ENCODE measurements at places on chromosomes 3 and 15.

DNA sequence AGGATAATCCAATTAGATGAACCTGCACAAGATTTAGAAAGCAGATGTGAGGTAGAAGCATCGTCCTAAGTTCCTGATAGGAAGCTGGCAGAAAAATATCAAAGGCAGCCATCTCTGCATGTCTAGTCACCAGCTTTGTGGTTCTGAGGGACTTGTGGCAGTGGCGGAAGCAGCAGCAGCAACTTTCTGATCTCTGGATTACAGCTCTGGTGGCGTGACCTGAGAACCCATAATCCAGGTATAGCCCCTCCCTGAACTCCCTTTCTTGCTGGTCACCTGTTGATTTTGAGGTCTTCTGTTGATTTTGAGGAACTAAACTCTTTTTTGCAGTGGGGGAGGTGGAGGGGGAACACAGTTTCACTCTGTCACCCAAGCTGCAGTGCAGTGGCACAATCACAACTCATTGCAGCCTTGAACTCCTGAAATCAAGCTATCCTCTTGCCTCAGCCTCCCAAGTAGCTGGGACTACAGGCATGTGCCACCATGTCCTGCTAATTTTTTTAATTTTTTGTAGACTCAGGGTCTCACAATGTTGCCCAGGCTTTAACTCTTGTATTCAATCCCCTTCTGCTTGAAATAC is 7.9 kb downstream of the FSIP1 start:
- DNase-seq = no peak

DNA sequence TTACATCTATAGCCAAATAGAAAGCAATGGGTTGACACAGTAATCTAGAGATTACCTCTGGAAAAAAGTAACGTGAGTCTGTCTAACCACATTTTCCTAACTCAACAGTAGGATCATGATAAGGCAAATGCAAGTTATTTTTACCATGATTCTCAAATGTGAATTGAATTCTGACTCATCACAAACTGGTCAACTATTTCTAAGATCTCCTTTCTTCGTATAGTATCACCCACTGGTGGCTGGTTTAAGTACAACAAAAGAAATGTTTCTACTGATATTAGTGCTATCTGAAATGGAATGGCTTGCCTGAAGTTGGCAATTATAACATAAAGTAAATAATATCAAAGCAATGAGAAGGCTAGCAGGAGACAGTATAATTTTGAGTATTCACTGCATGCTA is 102.2 kb downstream of the ABI3BP start:
- DNase-seq = no peak

DNA sequence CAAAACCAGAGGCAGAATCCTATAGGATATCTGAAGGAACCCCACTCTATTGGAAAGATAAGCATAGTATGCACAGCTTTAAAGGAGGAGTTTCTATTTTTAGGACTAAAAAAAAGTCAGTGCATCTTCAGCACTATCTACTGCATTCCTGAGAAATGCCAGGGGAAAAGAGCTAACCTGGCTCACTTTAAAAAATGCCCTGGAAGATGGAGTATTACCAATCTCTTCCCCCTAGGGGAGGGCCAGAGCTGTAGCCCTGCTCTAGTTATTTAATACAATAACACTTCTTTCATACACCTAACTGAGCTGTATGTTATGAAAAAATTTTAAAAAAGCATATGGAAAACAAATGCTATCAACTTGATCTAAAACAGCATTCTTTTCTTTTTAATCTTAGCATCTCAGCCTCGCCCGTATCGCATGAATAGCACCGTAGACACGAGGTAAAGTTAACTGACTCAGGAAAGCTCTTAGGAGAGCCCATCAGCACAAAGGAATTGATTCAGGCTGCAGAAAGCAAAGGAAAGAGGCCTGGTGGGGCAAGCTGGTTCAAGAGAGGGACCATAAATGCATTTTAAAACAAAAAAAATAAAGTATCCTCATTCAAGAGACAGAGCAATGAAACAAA is 50.2 kb downstream of the TGM4 start:
- no peak for DNase-seq

DNA sequence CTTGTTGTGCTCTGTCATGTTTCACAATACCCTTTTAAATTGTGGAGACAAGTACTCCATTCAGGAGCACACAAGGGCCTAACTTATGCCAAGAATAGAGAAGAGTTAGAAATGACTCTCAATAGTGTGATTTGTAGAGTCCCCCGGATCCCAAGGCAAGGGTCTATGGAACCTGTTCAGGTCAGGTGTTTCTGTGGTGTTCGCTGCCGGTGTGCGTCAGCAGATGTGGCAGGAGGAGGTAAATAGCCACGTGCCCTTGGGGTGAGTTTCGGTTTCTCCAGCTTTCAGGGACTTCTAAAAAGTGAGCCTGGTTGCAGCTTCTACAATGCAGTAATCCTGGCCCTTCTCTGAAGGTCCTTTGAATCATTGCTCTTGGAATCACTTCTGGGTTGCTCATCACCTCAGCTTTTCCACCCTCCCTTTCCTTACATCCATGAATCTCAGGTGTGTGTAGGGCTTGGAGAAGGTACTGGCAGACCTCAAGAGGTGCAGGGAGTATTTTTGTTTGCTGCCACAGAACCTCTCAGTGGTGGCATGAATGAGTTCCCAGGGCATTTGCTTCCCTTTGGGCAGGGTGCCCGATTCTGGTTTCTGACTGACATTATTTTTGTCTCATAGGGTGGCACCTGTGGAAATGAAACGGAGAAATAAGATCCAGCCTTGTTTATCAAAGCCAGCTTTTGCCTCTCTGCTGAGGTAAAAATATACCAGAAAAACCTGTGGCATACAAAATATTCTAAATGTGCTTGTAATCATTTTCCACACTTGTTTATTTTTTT is 7.3 kb downstream of the ST3GAL6 start:
- no peak for DNase-seq

GRCh38 chr3:107928084-107928445 is 162.8 kb downstream of the CD47 start:
- peak; percentile 87 for DNase-seq
